ENCODE measurements at places on chromosomes 5 and 9.

DNA sequence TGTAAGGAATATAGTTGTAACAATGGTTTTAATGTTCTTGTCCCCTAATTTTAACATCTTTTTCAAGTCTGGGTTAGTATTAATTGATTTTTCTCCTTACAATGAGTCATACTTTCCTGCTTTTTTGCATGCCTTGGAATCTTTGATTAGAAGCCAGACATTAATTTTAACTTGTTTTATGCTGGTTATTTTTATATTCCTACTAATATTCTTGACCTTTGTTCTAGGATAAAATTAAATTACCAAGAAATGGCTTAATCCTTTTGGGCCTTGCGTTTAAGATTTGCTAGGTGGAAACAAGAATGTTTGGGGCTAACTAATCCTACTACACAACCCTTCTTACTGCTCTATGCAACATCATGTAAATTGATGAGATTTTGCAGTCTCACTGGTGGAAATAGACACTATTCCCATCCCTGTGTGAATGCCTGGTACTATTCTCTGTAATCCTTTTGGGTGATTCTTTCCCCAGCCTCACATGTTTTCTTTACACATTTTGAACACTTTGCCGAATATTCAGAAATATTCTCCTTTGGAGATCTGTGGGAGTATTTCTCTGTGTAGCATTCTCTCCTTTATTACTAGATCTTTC lies 47.2 kb downstream of the ZCCHC7 start:
- DNase-seq = no peak

DNA sequence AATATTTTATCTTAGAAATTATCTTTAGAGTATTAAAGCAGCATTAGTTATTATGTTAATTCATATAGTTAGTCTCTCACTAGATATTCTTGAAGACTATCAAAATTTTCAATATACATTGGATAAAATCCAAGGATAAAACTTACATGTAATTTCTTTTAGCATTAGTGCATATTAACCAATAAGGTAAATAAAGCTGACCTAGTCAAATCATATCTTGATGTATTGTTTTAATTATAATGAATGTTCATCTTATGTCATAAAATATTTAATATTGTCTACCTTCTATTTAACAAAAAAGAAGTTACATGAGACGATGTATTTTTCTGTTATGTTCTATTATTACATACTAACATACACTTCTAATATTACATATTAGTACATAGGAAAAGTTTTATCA lies 301.7 kb upstream of the DAB2 start:
- no peak for DNase-seq

GRCh38 chr5:25439025-25439424 lies 794.2 kb upstream of the CDH10 start:
- no peak for DNase-seq

DNA sequence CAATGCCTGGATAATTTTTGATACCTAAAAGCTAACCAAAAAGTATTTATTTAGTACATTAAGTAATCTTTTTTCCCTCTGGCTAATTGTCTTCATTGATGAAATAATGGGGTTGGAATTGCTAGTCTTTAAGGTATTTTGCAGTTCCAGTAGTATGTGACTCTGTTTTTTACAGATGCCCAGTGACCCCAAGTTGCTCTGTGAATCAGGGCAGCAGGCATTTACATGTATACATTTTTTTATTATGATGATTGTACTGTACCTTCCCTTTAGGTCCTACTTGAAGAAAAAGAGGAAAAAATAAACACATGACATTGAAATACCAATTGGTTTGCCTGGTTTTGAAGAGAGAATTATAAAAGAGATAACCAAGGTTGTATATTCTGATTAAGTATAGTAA lies 385.5 kb downstream of the ADGRV1 start:
- DNase-seq = no peak

GRCh38 chr5:104754311-104754995 lies 1191.9 kb upstream of the NUDT12 start:
- DNase-seq = no peak

GRCh38 chr5:149406203-149406978 lies 27.3 kb upstream of the IL17B start:
- DNase-seq = no peak

GRCh38 chr9:70580606-70581195 lies 166.2 kb upstream of the KLF9 start:
- no peak for DNase-seq

DNA sequence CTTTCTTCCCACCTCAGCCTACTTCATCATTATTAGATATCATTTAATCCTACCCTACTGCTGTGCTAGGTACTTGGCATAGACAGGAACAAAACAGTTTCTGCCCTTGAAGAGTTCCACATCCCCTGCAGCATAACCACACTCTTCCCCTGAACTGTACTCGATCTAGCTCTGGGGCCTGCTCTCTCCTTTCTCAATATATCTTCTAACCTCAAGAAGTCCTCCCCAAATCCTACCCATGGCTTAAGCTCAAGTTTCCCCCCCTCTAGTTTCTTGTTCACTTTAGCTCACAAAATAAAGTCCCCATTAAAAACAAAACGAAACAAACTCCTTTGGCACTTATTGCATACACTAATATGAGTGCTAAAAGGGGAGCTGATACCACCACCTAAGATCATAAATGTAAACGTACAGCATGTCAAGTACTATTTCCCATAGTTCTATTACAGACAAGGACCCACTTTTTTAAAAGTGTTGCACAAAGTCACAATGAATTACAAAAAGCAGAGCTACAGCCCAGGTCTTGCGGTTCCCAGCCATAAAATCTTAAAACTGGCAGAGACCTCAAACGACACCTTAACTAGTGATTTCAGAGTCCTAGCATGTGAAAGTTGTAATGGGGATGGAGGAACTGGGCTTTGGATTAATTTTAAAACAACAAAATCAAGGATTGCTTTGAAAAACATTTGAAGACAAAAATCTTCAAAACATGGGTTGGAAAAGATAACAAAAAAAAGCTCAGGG lies 80.7 kb downstream of the PTPDC1 start:
- DNase-seq = no peak

DNA sequence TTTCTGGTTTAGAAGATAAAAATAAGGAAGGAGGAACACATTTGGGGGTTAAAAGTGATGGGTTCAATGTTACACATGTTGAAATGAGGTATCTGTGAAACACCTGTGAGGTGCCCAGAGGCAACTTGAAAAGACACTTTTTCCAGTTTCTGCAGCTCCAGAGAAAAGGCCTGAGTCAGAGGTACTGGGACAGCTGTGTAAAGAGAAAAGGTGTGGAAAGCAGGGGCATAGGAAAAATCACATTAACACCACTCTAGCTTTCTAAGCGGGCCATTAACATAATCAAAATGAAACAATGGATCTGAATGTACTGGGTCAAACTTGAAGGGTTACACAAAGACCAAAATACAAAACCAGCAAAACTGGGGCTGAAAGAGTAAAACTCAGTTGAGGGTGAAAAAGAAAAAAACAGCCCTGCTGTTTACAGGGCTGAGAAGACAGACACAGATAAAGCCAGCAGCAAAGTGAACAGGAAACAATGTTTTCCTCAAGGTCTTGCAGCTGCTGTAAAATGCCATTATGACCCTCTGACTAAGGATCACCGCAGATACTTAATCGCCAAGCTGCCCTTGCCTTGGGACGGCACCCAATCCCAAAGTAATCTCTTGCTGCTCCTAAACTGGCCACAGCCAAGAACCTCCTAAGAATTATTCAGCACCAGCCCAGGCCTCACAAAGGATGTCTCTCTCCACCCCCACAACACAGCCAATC lies 104.7 kb downstream of the DROSHA start:
- no peak for DNase-seq

- no peak for DNase-seq
Measured at GRCh38 chr9:13588151-13589033, 308.9 kb upstream of the MPDZ start.

DNA sequence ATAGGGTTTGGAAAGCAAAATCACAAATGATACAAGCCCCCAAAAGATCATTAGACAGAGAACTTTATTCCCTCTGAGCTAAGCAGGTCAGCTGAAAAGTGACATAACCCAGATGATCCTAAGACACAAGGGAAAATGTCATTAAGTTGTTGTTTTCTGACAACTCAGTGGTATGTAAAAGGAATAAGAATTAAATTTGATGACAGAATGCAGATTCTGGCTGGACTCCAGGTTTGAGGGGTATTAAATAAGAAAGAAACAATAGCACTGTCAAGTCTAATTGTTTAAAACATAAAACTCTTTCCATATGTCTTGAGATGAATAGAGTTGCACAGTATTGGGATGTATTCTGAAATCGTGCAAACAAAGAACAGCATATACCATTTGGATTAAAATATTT lies 429.9 kb downstream of the CAAP1 start:
- DNase-seq = no peak

GRCh38 chr5:119743927-119744326 lies 114.6 kb downstream of the FAM170A start:
- DNase-seq = no peak

GRCh38 chr5:151081431-151082281 lies 822 bp upstream of the TNIP1 start:
- DNase-seq = no peak

- DNase-seq = no peak
Measured at GRCh38 chr9:109817146-109817845, 37.3 kb downstream of the PALM2AKAP2 start.

- no peak for DNase-seq
Measured at GRCh38 chr5:65923339-65923738, 3.0 kb upstream of the ERBIN start.

- DNase-seq = no peak
Measured at GRCh38 chr9:8686516-8686915, 886.9 kb upstream of the DMAC1 start.

GRCh38 chr9:4740388-4740637 lies 689 bp downstream of the AK3 start:
- no peak for DNase-seq

GRCh38 chr5:84695330-84695729 lies 310.6 kb upstream of the EDIL3 start:
- no peak for DNase-seq

DNA sequence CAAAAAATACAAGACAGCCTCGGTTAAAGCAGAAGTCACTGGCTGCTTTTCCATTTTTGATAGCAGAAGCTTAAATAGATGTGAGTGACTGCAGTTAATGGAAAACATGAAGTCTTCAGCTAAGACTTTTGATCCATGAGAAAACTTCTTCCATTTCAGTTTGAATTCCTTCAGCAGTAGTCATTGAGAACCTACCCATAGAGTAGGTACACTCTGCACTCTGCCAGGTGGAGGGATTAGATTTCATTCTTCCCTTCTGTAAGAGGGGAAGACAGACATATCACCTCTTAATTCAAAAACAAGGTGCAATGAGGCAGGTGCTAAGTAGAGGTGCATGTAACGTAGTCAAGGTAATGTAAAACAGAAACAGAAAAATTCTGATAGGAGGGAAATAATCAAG lies 26.7 kb upstream of the XPA start:
- no peak for DNase-seq

- DNase-seq = peak; percentile 81
Measured at GRCh38 chr9:34646211-34647083, at the start of gene GALT. GALT (plus strand) TSS chr9:34646675; CDS start chr9:34646705, 30 bp downstream.

DNA sequence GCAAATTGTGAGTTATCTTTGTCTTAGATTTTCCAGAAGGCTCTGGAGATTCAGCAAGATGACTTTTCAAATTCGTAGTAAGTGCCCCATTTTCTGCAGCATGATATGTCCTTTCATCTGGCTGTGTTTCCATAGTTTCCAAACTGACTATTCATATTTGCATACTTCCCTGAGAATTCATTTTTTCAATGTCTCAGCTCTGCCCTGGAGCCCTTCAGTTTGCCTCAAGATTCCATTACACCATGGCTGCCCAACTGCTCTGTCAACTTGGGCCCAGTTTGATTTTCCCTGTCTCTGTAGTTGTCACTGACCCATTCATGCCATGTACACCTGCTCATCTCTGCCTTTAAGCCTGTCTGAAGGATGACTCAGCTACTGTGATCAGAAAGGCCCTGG lies 94.2 kb upstream of the RUSC2 start:
- no peak for DNase-seq

DNA sequence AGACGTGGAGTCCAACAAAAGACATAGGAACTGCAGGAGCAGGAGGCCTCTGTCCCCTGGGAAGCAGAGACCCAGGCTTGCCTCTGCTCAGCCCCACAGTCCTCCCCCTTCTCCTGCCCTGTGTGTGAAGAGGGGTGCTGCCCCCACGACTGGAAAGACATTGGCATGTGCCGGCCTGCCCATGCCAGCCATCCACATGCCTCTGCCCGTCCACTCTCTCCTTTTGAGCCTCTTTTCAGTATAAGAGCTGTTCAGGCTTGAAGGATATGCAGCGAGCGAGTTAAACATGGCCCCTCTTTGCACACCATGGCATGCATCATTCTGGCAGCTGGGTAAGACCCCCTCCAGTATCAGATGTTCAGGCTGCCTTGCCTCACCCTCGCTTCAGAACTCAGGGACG lies 159.7 kb upstream of the OTULINL start:
- DNase-seq = no peak

GRCh38 chr5:134543820-134544614 lies 18.5 kb downstream of the JADE2 start:
- DNase-seq = no peak

DNA sequence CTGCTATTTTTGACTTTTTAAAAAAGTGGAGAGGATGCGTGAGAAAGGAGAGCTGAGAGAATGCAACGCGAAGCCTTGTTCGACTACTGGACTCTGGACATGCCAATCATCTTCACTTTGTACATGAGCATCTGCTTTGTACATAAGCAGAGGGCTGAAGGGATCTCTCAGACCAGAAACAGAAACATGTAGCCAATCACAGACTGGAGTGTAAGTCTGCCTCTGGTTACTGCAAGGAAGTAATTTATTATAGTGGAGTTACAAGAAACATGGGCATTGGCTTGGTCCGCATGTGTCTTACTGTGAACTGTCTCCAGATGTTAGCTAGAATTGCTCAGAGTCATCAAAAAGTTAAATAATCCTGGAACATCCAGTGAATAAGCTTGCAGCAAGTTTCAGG lies 190.0 kb upstream of the GRAMD2B start:
- DNase-seq = no peak

DNA sequence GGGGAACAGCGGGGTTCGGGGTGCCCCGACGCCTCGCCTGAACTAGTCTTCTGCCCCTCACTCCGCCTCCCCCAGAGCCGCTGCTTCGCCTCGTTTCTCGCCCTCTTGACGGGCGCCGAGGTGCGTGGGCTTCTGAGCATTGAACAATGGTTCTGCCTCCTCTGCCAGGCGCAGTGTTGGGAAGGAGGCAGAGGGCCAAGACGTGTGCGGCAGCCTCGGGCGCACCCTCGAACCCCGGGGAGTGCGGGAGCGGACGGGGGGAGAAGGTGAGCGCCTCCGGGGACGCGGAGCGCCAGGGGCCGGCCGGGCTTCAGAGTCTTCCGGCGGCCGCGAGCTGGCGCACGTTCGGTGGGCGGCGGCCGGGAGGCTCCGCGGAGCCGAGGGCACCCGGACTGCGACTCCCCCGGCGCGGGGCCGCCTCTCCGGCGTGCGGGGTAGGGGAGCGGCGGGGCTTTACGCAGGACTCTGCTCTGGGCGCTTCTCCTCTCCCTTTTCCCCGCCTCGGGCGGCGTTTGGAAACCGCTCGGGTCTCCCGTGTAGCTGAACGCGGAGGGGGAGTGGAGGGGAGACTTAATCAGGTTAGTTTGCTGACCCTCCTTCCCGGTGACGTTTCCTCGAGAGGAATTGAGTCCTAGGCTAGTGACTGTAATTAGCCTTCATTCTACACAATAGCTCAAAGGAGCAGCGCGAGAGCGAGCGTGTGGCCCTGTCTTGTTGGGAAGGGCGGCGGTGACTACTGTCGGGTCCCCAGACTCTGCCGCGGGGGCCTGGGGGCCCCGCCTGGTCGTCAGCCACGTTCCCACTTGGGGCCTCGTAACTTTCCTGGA lies 1.1 kb downstream of the VLDLR start:
- DNase-seq = peak; percentile 35

GRCh38 chr9:88447431-88447830 lies 59.2 kb downstream of the SPIN1 start:
- DNase-seq = no peak

- DNase-seq = no peak
Measured at GRCh38 chr9:103700195-103700962, 393.7 kb upstream of the SMC2 start.
